ENCODE measurements at places on chromosomes 5 and 9.

- no peak for DNase-seq
These were observed 141.0 kb upstream of the GRHPR start for GRCh38 chr9:37281541-37281940.

- DNase-seq, result no peak
These were observed 56.7 kb upstream of the RAD23B start for GRCh38 chr9:107226421-107226820.

DNA sequence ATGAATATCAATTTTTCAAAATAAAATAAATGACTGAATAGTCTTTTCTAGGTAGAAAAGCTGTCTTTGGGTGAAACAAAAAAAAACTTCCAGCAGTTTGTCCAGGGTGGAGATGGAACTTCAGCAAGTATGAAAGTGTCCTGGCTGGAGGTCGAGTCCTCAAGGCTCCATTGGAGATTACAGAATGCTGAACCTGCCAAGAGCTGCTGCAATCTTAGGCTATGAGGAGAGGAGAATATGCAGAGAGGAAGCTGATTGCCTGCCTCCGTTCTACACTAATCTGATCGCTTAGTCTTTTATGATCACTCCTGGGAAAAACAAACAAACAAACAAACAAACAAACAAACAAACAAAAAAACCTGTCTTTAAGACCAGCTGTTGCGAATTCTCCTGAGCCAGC is 50.6 kb downstream of the NREP start:
- no peak for DNase-seq

DNA sequence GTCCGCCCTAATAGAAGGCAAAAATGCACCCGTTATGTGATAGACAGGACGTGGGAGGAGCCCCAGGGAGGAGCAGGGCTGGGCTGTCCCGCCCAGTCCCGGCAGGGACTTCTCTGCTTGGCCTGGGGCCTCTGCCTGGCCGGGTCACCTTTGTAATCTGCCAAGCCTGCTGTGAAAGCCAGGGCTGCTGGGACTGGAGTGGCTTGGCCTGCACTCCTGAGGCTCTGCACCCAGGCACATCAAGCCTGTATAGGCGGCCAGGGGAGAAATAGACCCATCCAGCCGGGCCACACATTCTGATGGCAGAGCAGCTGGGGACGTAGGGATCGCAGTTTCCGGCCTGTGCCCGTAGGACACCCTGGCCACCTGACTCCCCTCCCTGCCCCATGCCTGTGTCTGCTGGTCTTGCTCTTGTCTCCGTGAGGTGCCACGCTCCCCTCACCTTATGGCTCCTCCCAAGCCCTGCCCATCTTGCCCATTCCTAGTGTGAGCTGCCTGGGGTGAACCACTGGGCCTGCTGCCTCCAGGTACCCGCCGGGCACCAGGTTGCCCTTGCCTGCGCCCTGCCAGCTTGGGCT is 28.1 kb downstream of the DYNC2I2 start:
- DNase-seq, result no peak

- no peak for DNase-seq
These were observed 145.4 kb downstream of the CD180 start for GRCh38 chr5:67051164-67051563.

GRCh38 chr5:133924221-133924920 is 44.1 kb downstream of the C5orf15 start:
- DNase-seq, result no peak

GRCh38 chr9:91130796-91131318 is 230.9 kb downstream of the AUH start:
- DNase-seq, result no peak

GRCh38 chr5:60633341-60633740 is 66.6 kb downstream of the DEPDC1B start:
- DNase-seq, result no peak

DNA sequence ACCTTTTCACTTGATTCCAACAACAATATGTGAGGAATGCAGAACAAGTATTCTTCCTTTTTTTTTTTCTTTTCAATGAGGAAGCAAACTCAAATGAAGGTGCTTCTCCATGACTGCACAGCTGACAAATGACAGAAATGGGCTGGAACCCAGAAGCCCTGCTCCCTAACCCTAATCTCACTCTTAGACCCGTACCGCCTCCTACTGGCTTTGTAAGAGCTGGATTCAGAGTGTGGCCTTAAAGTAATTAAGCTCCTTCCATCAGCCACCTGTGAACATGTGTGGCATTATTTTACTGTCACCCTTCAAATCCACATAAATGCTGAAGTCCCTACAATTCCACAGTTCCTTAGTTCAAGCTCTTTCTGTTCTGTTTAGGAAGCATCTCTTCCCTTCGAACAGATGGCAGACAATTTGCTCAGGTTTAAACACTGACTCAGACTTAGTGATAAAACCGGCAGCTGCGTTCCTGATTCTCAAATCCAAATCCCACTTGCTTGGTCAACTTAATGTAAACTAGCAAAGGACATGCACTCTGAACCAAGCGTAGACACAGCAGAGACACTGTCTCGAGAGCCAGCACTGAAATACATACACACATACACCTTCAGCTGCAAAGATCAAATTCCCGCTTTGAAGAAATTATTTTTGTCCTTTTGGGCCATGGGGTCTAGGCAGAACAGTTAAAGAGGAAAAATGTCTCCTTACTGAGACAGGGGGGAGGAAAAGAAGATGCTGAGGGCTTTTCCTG is 316.7 kb upstream of the TLE4 start:
- no peak for DNase-seq

- DNase-seq, result no peak
These were observed 9.1 kb downstream of the NIPAL4 start for GRCh38 chr5:157469073-157469472.

GRCh38 chr9:6896562-6896961 is 138.8 kb downstream of the KDM4C start:
- no peak for DNase-seq

GRCh38 chr5:170268884-170269283 is 28.7 kb downstream of the LCP2 start:
- no peak for DNase-seq

- no peak for DNase-seq
These were observed 24.9 kb downstream of the CAST start for GRCh38 chr5:96687080-96687479.

DNA sequence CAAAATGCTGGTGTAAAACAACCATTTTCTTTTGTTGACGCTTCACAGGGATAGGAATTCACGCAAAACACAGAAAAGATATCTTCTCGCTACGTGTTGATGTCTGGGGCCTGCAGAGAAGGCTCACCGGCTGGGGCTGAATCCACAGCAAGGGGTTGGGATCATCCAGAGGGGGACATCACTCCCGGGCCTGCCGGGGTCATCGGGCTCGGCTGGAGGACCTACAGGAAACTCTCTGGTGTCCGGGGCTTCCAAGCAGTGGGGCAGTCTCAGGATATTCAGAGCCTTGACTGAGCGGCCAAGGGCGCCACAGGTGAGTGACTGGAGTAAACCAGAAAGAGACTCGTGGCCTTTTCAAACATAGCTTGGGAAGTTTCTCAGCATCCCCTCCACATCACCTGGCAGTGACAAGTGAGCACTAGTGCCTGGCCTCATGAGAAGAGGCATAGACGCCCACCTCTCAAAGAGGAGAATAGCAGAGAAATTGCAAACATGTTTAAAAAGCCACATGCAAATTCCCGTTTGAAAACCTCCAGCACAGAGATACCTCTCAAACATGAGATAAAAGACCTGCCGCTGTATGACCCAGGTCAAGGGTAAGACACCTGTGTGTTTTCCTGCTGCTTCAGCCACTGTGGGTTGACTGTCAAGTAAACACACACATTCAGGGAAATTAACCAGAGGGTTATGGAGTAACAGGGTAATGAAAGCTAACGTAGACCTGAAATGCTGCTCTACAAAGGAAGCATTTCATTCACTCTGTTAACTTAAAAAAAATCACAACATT is 50.8 kb upstream of the SIMC1 start:
- DNase-seq, result no peak

- no peak for DNase-seq
These were observed 191.0 kb upstream of the S1PR3 start for GRCh38 chr9:88800329-88800682.

DNA sequence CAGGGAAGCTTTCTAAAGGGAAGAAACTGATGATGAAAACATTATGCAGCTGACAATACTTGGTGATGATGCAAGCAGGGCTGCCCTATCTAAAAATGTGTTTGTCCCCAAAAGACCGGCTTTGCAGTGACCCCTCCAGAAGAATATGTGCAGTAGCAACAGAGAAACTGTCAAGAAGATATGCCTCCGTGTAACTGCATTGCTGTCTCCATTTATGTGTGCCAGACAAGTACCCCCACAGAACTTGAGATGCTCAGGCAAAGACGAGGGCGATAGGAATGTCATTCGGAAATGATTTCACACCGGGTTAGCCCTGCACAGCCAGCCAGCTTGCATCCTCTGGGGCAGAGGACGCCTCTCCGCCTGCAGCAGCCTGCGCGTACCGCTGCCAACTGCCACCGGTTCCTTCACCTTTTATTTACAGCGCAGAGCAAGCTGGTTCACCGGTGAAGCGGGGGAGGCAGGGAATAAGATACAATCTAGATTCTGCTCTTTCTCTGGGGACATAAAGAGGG is 2.0 kb downstream of the GABBR2 start:
- no peak for DNase-seq

DNA sequence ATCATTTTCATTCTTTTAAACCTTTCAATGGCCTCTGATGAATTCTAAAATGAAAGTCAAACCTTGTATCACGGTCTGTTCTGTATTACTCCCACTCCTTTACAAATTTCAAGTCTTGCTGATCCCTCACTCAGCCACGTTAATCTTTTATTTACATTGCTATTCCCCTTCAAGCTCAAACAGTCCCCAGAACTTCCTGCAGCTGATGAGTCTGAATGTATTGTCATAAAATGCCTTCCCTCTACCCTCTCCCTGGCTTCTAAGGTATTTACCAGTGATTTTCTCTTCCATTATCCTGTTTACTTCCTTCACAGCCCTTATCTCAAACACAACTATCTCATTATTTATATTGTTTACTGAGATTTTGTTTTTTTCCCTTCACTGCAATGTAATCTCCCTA is 562.3 kb upstream of the C9orf72 start:
- DNase-seq, result no peak

DNA sequence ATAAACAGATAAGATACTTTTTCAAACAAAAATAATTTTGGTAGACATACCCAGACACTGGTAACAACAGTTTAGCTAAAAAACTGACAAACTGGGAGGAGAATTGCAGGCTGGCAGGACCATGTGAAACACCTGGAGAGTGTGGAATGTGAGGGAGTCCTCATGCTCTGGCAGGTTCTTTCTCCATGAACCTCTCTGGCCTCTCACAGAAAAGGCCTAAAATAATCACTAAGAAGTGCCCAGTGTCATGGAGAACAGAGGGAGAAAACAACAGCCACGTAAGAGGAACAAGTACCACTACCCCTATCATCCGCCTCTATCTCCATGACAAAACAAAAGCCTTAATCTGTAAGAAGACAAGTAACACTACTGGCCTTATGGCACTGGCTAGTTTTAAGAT is 1227.5 kb upstream of the CDH9 start:
- no peak for DNase-seq

DNA sequence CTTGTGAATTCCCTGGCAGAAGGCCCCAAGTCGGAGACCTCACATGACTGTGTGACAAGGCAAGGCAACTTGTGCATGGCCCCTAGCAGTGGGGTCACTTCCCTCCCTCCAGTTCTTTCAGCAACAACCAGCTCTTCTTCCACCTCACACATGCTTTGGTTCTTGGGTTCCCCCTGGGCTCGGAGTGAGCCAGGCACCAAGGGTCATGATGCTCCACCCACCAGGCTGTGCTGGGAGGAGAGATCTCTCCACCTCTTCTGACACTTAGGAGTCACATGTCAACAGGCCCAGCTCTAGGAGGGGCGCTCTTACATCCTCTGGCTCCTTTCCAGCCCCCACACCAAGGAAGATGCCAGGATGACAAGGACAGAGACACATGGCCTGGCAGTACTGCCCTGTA is 56.7 kb downstream of the CDH6 start:
- no peak for DNase-seq

- DNase-seq, result no peak
These were observed 46.4 kb upstream of the CTNNA1 start for GRCh38 chr5:138706655-138707480.

DNA sequence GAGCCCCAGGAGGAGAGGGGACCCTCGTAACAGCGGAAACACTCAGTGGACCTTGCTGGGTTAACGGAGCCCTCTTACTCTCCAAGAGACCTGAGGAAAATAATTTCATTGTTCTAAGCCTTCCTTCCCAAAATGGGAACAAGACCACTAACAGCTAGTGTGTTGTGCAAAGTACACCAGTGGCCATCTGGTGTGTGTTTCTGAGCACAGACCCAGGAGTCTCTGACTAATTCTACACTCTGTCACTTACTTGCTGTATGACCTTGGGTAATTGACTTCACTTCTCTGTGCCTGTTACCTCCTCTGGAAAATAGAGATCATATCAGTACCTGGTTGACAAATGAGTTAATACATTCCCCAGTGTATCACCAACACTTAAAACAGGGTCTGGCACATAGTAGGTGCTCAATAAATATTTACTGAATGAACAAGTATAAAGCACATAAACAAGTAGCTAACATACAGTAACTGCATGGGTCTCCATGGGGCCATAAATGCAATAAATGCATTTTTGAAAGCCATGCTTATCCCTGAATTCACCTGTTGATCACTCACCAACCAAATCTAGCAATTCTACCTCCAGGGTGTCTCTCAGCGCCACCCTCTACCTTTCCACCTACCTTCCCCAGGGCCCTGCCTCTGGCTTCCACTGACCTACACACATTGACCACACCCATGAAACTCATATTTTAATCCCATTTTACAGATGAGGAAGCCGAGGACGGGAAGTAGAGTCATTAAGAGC is 44.7 kb upstream of the AKNA start:
- DNase-seq, result no peak

DNA sequence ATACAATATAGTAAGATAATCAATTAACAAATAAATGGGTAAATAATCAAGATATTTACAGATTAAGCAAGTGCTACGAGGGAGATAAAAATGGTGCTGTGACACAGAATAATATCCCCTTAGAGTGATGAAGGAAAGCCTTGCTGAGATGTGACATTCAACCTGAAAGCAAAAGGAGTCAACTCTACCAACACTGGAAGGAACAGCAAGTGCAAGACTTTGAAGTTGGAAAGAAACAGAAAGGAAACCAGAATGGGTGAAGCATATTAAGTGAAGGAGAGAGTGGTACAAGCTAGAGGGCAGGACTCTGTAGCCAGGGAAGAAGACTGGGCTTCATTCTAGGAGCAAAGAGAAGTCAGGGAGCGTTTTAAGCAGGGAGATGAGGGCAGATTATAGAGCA is 12.2 kb upstream of the MEGF9 start:
- no peak for DNase-seq

DNA sequence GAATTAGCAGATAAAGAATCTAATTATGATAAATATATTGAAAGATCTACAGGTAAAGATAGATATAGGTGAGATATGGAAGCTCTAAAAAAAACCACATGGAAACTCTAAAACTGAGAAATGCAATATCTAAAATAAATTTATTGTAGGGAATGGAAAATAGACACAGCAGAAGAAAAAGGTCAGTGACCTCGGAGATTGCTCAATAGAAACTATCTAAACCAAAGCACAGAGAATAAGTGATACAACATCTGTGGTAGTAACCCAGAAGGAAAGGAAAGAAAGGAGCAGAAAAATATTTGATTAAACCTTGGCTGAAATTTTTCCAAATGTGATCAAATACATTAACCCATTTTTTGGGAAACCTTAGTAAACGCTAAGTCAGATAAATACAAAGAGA is 43.1 kb upstream of the GLIPR2 start:
- DNase-seq, result no peak

- no peak for DNase-seq
These were observed 42.8 kb upstream of the EQTN start for GRCh38 chr9:27339661-27340284.
